ENCODE measurements at places on chromosomes 13 and 19.

DNA sequence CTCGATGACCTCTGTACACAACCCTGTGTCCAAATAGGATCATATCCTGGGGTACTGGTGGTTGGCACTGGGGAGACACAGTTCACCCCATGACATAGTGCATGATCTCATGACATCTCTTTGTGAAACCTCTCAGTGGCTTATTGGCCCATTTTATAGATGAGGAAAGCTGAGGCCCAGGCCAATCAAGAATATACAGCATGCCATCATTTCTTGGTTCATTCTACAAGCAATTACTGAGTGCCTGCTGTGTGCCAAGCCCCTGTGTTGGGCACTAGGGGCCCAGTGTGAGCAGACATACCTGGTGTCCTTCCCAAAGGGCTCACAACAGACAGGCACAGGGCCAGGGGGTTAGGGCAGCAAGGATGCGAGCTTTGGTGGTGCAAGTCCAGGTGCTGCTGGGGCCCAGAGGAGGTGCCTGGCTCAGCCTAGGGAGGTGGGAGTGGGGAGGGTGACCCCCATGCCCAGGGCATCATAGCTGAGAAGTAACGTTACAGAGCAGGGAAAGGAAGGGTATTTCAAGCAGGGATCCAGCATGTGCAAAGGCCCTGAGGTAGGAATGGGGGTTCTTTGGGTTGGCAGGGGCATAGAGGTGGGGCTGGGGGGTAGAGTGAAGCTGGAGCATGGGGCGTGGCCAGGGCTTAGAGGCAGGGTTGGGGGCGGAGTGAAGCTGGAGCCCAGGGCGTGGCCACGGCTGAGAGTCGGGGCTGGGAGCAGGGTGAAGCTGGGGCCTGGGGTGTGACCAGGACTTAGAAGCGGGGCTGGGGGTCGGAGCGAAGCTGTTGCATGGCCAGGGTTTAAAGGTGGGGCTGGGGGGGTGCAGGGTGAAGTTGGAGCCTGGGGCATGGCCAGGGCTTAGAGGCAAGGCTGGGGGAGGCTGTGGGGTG, 20.7 kb downstream of the COLGALT1 start:
- DNase-seq, result no peak

DNA sequence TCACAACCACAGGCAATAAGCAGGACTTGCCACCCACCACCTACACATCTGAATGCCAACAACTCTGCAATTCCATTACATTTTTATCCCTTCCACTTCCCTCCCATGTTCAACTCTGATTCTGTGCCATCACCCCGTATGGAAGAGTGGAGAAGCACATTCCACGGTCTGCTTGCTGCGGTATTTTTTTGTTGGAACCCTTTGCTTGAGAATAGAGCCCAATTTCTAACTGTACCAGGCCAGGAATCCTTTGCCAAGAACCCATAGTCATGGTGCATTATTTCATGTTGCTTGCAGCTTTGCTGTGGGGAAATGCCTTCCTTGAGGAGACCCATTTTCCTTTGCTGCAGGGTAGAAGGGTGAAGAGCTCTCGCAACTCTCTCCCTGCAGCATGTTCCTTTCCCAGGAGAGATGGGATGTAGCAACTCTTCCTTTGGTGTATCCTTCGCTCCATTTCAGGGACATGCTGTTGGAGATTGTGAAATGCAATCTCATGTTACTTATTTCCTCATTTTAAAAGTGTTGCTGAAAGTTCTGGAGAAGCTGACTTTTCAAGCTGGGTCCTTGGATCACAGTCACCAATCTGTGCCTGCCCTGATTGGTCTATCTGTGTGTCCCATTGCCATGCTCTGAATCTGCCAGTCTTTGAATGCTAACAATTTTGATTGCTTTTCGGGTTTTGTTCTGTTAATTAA, 69.8 kb upstream of the STARD13 start:
- DNase-seq, result no peak

DNA sequence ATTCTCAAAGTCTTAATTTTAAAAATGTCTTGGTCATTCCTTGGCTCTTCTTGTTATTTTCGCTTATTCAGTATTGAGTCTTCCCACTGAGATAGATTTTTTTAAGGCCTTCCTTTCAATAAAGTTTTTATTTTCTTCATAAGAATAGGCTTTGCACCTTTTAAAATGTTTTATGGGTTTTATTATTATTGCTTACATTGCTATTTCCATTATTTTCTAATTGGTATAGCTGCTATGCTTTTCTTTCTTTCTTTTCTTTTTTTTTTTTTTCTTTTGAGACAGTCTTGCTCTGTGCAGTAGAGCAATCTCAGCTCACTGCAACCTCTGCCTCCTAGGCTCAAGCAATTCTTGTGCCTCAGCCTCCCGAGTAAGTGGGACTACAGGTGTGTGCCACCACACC, 195.7 kb downstream of the PDS5B start:
- DNase-seq, result no peak

- DNase-seq, result no peak
Measured at GRCh38 chr13:48232420-48233045, 473 bp upstream of the ITM2B start.

- DNase-seq, result no peak
Measured at GRCh38 chr13:44189085-44189484, 184.5 kb upstream of the SERP2 start.

GRCh38 chr19:13031917-13032623, 36.8 kb downstream of the NFIX start:
- peak; percentile 62 for DNase-seq

- DNase-seq, result peak; percentile 59
Measured at GRCh38 chr19:17718947-17719711, at the start of gene MAP1S. Gene MAP1S (plus strand): TSS chr19:17719480. CDS start chr19:17719503, 23 bp downstream.

DNA sequence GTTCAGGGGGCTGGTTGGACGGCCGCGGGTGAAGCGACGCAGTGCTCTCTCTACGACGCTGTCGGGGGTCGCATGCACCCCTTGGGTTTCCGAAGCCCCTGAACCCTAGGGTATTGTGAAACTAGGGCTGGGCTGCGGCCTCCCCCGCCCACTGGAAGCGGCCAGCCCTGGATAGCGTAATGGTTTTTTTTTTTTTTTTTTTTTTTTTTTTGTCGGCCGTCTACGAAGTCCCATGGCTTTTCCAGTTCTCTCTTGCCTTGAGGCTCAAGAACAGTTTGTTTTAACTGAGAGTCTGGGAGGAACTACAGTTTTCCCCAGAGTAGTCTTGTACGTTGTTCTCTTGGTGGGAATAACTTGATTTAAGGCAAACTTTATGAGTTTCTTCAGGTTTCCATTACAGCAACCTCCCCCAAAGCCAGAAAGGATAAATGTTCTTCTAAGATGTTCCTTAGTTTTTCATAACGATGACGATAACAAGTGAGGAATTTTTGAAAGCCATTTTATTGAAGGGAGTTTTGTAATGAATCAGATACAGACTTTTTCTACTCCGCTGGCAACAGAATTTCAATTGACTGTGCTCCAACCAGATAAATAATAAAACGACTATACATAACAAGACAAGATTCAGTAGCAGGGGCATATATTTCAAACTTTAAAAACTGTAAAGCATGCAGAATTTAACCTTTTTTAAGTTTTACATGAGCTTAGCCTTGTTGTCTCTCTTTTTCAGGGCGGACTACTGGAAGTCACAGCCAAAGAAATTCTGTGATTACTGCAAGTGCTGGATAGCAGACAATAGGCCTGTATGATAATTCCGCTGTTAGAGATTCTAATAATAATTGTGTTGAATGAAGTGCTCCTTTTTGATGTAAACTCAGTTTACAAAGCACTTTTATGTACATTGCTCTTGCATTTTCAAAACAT, 867 bp downstream of the WBP4 start:
- DNase-seq, result peak; percentile 58

GRCh38 chr13:106918557-106918860, 350.6 kb upstream of the ARGLU1 start:
- no peak for DNase-seq

GRCh38 chr13:20206065-20206697, 13.4 kb upstream of the GJB2 start:
- DNase-seq, result no peak

GRCh38 chr13:39259371-39260140, 221.3 kb downstream of the NHLRC3 start:
- DNase-seq, result peak; percentile 14

DNA sequence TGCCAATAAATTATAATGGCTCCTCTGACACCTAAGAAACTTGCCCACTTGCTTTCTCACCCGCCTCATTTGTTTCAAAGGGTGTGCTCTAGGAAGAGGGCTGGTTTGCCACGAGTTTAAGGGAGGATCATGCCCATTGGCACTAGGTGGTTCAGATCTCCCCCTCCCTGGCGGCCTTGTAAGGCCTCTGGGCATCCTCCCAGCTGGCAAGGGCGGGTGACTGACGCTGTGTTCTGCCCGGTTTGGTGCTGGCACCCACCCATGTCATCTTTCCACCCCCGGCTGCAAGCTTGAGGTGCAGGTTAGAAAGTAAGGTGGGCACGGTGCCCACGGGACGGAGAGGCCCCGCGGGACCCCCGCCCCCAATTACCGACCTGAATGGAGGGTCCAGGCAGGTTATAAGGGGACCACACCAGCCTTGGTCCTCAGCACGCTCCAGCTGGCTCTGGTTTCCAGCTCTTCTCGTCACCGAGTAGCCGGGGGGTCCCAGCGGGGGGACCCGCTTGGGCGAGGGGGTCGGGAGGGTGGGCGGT, 90.4 kb downstream of the PTPRS start:
- DNase-seq, result no peak

- DNase-seq, result no peak
Measured at GRCh38 chr13:42039457-42039945, 8.9 kb upstream of the DGKH start.

Data from fibroblast of skin of abdomen (primary cell).